ENCODE measurements at places on chromosomes 3 and 15.

DNA sequence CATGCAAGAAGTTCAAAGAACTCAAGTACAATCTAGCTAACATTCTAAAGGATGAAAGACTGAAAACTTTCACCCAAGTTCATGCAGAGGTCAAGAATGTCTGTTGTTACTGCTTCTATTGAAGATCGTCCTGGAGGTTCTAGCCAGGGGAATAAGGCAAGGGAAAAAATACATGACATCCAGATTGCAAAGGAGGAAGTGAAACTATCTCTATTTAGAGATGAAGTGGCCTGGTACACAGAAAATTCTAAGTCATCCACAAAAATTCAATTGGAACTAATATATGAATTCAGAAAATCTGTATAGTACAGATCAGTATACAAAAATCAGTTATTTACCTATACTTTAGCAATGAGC lies 693.0 kb downstream of the NR2F2 start:
- no peak for DNase-seq

DNA sequence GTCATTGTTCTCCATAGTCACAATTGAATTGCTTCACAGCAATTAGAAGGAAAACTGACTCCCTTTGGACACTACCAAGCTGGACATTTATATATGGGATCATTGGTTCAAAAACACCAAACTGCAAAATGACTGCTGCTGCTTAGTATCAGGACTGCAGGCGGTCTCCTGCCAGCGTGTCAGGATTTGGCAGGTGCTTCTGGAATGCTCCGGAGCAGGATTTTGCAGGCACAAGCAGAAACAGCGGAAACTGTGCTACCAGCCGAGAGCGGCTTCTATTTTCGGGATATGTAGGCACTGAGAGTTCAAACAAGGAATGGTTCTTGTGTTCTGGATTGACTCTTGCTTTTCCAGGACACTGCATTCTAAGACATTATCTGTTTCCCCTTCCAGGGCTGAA lies 95.5 kb downstream of the SSR3 start:
- DNase-seq, result no peak

DNA sequence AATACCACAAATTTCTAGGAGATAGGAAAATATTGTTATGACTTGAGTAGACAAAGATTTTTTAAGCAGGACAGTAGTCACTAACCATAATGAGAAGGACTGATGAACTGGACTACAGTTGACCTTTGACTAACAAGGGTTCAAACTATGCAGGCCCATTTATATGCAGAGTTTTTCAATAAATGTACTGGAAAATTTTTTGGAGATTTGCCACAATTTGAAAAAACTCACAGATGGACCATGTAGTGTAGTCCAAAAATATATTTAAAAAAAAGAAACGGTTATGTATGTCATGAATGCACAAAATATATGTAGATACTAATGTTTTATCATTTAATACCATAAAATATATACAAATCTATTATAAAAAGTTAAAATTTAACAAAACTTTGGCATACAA lies 151.8 kb downstream of the LRRN1 start:
- no peak for DNase-seq

GRCh38 chr15:98616397-98616796 lies 31.9 kb upstream of the IGF1R start:
- DNase-seq, result no peak

DNA sequence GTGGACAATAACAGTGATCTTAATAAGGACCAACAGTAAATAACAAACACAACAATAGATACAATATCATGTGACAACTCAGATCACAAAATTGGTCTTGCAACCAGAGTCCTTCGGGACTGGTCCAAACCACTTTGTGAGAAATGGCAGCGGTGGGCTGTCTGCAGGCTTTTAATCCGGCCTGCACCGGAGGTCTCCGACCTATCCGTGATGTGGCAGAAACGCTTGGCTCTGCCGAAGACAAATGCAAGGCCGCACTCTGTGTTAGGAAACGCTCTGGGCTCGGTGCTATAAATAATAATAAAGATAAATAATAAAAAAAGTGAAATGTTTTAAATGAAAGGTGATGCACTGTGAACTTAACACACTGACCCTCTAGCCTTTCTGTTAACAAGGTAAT lies 810.6 kb upstream of the NR2F2 start:
- no peak for DNase-seq

GRCh38 chr3:184241447-184242296 lies 7.1 kb downstream of the ALG3 start:
- peak; percentile 56 for DNase-seq

GRCh38 chr3:23830869-23831484 lies 25.2 kb downstream of the UBE2E1 start:
- DNase-seq, result no peak

GRCh38 chr3:187131981-187132380 lies 7.3 kb downstream of the RPL39L start:
- no peak for DNase-seq

- no peak for DNase-seq
Measured at GRCh38 chr3:46888705-46889104, 11.2 kb downstream of the PTH1R start.

GRCh38 chr15:63250312-63250965 lies 27.0 kb upstream of the APH1B start:
- DNase-seq, result no peak

DNA sequence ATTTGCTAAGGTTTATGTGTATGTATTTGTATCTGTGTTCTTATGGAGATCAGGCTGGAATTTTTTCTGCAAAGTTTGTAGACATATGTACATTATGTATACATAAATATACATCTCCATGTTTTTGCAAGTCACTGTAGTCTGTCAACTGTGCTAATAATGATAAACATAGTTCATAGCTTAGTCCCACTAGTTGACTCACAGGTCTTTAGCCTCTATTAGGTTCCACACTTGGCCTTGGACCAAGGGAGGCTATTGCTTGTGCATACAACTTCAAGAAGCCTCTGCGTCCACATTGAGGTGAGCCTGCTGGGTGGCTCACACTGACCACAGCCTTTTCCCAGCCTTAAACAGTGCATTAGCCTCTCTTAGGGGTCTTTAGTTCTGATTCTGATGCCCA lies 243.8 kb upstream of the PEX5L start:
- no peak for DNase-seq

GRCh38 chr3:20123131-20123652 lies 62.8 kb downstream of the SGO1 start:
- DNase-seq, result no peak

GRCh38 chr3:153242896-153243295 lies 80.9 kb downstream of the RAP2B start:
- DNase-seq, result no peak
